ENCODE measurements at places on chromosomes 3 and 15. TPM values are rescaled to one million over a fixed set of nuclear protein-coding genes. Genes with fewer than 3 reads are reported as not detected.

The CCR2 gene
- 2.5 TPM for total RNA-seq

The TXNRD3 gene
- not detected for total RNA-seq

The GCSAM gene
- total RNA-seq, result 100 TPM

The LINGO1 gene
- not detected for total RNA-seq

The TIMP4 gene
- not detected for total RNA-seq

- no peak for DNase-seq
- no peak overlapping the region for H3K27ac ChIP-seq
- no peaks in the 10 kb centered on the region for H3K27me3 ChIP-seq
- H3K36me3 ChIP-seq, result no peaks in the 10 kb centered on the region
- H3K4me1 ChIP-seq, result peaks cover 21% of the 10 kb centered on the region
- no peak overlapping the region for H3K4me3 ChIP-seq
Observed at GRCh38 chr3:47221798-47222197, 57.9 kb upstream of the SETD2 start.

GRCh38 chr3:133439563-133439962, 39.7 kb downstream of the BFSP2 start:
- H3K4me3 ChIP-seq, result no peak overlapping the region
- peaks cover 25% of the 10 kb centered on the region for H3K4me1 ChIP-seq
- H3K27me3 ChIP-seq, result no peaks in the 10 kb centered on the region
- H3K27ac ChIP-seq, result no peak overlapping the region

DNA sequence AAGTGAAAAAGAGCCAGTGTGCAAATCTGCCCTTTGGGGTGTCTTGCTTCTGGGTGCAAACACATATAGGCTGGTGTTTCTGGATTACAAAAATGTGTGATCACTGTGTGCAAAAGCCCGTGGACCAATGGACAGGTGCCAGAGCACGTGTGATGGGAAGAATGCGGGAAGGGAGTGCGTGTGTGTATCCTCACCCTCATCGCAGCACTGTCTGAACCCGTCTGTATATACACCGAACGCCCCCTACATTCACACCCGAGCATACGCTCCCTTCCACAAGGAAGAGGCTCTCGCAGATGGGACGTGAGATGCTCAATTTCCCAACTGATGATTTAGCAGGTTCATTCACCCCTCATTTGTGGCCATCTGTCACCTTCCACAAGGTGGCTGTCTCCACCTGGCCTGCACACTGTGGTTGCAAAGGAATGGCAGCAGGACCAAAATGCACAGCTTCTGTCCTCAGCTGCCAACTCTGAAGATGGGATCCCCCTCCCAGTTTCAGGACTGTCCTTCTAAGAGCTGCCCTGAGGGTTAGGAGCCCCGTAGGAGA, 19.4 kb upstream of the SLC6A1 start:
- no peak overlapping the region for H3K27ac ChIP-seq
- DNase-seq, result no peak
- no peaks in the 10 kb centered on the region for H3K4me1 ChIP-seq
- H3K27me3 ChIP-seq, result no peaks in the 10 kb centered on the region
- no peak overlapping the region for H3K4me3 ChIP-seq

- no peak overlapping the region for H3K27ac ChIP-seq
- H3K36me3 ChIP-seq, result no peaks in the 10 kb centered on the region
- H3K4me3 ChIP-seq, result no peak overlapping the region
- no peaks in the 10 kb centered on the region for H3K4me1 ChIP-seq
Observed at GRCh38 chr3:148379763-148380382, 317.8 kb upstream of the AGTR1 start.

DNA sequence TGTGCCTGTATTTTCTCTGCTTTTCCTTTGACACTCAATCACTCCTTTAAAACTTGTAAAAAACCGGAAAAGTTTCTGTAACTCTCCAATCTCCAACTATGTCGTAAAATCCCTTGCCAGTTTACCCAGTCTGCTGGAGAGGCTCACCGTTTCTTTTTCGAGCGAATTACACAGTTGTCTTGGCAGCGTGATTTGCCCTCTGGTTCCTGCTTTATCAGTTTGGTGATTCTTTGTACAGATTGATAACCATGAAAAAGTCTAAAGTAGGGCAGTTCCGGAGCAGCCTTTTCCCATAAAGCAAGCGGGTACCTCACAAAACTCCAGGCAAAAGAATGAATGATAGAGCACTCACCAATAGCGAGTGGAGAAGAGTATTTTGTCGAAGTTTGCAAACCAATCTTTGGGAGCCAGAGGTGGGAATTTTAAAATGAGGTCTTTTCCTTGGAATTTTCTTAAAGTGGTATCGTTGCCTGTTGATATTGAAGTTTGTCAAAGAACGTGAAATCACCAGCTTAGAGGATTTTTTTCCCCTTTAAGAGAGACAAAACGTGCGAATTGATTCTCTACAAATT, at the start of gene TTC23:
TSS of gene TTC23 (minus strand) at position 312 of the 572 bp plus-strand sequence. CDS start 20,869 bp downstream, outside the sequence.
- H3K27me3 ChIP-seq, result no peaks in the 10 kb centered on the region
- H3K4me1 ChIP-seq, result peaks cover 11% of the 10 kb centered on the region
- no peaks in the 10 kb centered on the region for H3K36me3 ChIP-seq
- H3K4me3 ChIP-seq, result peak within 1 kb of the TSS; percentile 76
- peak within 1 kb of the TSS; percentile 84 for H3K27ac ChIP-seq

- H3K36me3 ChIP-seq, result peaks cover 22% of the 10 kb centered on the region
- DNase-seq, result peak; percentile 75
- H3K4me1 ChIP-seq, result peaks cover 39% of the 10 kb centered on the region
- H3K27me3 ChIP-seq, result no peaks in the 10 kb centered on the region
Observed at GRCh38 chr3:16430717-16431630, 82.5 kb downstream of the RFTN1 start.

DNA sequence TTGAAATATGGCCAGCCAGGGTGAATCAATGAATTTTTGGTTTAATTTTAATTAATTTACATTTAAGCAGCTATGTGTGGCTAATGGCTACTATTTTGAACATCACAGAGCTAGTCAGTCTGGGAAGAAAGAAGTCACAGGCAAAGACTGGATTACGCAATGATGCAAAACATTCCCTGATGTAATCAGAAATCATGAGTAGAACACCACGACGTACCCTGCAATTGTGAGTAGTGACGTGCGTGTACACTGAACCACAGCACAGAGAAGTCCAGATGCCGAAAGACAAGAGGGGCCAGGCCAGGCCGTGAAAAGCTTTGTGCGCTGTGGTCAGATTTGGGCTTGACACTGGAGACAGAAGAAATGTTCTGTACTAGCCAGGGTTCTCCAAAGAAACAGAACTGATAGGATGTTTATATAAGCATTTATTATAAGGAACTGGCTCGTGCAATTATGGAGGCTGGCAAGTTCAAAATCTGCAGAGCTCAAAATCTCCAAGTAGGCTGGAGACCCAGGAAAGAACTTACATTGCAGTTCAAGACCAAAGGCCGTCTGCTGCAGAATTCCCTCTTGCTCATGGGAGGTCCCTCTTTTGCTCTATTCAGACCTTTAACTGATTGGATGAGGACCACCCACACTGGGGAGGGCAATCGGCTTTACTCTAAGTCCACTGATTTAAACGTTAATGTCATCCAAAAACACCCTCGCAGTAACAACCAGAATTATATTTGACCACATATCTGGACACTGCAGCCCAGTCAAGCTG, 44.6 kb downstream of the SH3BP5 start:
- DNase-seq, result no peak
- H3K4me1 ChIP-seq, result peaks cover 50% of the 10 kb centered on the region
- H3K27ac ChIP-seq, result no peak overlapping the region
- peaks cover 12% of the 10 kb centered on the region for H3K36me3 ChIP-seq

- H3K27me3 ChIP-seq, result no peaks in the 10 kb centered on the region
- no peak for DNase-seq
- H3K36me3 ChIP-seq, result no peaks in the 10 kb centered on the region
- H3K27ac ChIP-seq, result no peak overlapping the region
Observed at GRCh38 chr3:106349191-106349881, 480.5 kb upstream of the CBLB start.

DNA sequence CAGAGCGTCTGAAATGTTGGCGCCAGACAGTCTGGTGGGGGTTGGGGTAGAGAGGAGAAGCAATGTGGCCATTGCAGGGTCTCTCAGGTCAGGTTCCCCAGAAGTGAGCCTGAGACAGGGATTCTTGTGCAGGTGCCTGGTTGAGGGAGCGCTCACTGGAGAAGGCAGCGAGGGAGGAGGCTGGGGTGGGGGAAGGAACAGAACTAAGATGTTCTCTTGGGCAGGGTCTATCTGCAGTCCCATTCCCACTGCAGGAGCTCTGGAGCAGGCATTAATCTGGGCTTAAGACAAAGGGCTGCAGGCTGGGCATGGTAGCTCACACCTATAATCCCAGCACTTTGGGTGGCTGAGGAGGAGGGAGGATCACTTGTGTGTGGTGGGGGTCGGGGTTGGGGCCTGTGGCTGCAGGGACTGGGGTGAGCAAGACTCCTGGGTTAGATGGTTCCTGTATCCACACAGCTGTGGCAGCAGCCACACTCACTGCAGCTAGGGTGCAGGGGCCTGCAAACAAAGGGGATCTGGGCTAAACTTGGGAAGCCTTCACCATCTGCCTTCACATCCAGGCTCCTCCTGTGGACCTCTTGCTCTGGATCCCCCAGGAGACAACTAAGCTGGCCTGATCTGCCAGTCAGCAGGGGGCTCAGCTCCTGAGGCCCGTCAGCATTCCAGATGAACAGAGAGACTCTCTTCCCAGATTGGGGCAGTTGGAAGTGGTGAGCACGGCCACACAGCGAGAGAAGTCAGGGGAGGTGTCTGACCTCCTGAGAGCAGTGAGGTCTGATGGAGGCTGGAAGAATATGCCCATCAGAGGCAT, 172.5 kb downstream of the ABHD5 start:
- H3K4me1 ChIP-seq, result no peaks in the 10 kb centered on the region
- no peak overlapping the region for H3K27ac ChIP-seq
- no peak overlapping the region for H3K4me3 ChIP-seq
- peaks cover 6% of the 10 kb centered on the region for H3K27me3 ChIP-seq
- DNase-seq, result no peak

DNA sequence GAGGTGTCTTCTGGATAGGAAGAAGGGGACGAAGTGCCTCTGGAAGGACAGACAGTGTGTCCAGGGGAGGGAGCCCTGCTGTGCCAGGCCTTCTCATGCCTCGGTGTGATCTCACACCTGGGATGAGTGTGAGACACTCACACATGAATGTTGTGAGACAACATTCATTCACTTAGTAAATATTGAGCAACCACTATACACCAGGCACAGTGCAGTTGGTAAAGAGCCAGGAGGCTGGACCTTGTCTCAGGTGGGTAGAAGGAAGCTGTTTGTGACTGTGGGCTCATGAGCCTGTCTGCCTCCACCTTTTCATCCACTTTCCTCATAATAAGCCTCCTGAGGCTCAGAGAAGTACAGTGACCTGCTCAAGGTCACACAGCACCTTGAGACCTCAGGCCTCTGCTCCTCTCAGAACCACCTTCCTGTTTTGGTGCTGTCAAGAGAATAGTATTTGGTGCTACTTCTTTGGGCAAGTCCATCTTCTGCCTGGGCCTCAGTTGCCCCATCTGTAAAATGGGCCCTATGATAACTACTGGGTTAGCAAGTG, 20.9 kb downstream of the SLC6A6 start:
- peaks cover 52% of the 10 kb centered on the region for H3K4me1 ChIP-seq
- H3K27ac ChIP-seq, result peak overlapping the region; percentile 62
- H3K27me3 ChIP-seq, result no peaks in the 10 kb centered on the region
- H3K4me3 ChIP-seq, result no peak overlapping the region

- no peaks in the 10 kb centered on the region for H3K27me3 ChIP-seq
- H3K27ac ChIP-seq, result no peak overlapping the region
- no peak overlapping the region for H3K4me3 ChIP-seq
- peak; percentile 17 for DNase-seq
- no peaks in the 10 kb centered on the region for H3K36me3 ChIP-seq
Observed at GRCh38 chr15:58298879-58299850, 132.6 kb upstream of the LIPC start.

DNA sequence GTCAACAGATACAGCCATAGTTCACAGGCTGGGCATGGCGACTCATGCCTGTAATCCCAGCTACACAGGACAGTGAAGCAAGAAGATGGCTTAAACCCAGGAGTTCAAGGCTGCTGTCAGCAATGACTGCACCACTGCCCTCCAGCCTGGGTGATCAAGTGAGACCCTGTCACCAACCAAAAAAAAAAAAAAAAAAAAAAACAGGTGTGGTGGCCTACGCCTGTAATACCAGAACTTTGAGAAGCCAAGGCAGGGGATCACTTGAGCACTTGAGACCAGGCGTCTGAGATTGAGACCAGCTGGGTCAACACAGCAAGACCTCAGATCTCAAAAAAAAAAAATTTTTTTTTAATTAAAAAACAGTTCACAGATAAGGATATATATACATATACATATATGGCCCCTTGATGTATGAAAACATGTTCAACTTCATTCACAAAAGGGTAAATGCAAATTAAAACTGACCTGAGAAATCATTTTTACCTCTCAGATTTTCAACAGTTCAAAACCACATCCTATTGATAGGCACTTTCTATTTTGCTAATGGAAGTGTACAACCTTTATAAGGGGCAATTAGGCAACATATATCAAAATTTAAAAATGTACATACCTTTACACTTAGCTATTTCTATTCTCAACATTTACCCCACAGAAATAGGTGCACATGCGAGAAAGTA, 51.1 kb downstream of the OSBPL10 start:
- H3K27me3 ChIP-seq, result no peaks in the 10 kb centered on the region
- H3K36me3 ChIP-seq, result no peaks in the 10 kb centered on the region
- DNase-seq, result no peak
- no peaks in the 10 kb centered on the region for H3K4me1 ChIP-seq
- no peak overlapping the region for H3K27ac ChIP-seq
- no peak overlapping the region for H3K4me3 ChIP-seq

GRCh38 chr3:190855151-190855550, 7.3 kb downstream of the GMNC start:
- no peak overlapping the region for H3K27ac ChIP-seq
- DNase-seq, result no peak
- H3K36me3 ChIP-seq, result no peaks in the 10 kb centered on the region
- H3K4me1 ChIP-seq, result no peaks in the 10 kb centered on the region

DNA sequence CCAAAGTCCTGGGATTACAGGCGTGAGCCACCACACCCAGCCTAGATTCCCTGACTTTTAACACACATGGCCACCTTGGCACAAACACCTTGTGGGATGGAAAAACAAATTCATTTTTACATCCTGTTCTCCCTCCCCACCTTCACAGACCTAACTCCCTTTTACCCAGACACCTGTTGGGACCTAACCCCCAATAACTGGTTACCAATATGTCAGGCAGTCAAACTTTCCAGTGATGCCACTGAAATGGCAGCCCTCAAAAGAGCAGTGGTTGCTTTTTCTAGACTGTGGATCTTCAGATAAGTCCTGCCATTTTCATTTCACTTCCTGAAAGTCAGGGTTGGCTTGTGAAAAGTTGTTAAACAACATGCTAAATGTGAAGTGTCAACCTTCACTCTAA, 34.9 kb downstream of the SIN3A start:
- H3K27me3 ChIP-seq, result no peaks in the 10 kb centered on the region
- H3K27ac ChIP-seq, result peak overlapping the region; percentile 33
- no peaks in the 10 kb centered on the region for H3K4me1 ChIP-seq

- H3K27me3 ChIP-seq, result no peaks in the 10 kb centered on the region
- no peak overlapping the region for H3K27ac ChIP-seq
- no peak for DNase-seq
- H3K36me3 ChIP-seq, result no peaks in the 10 kb centered on the region
- H3K4me1 ChIP-seq, result peaks cover 4% of the 10 kb centered on the region
- no peak overlapping the region for H3K4me3 ChIP-seq
Observed at GRCh38 chr3:149274220-149274619, 52.6 kb upstream of the CP start.

GRCh38 chr3:161349529-161350312, 21.6 kb downstream of the SPTSSB start:
- no peaks in the 10 kb centered on the region for H3K4me1 ChIP-seq
- no peak overlapping the region for H3K4me3 ChIP-seq
- no peaks in the 10 kb centered on the region for H3K36me3 ChIP-seq
- H3K27ac ChIP-seq, result no peak overlapping the region

GRCh38 chr3:15637131-15637951, 35.8 kb downstream of the BTD start:
- H3K36me3 ChIP-seq, result no peaks in the 10 kb centered on the region
- no peak overlapping the region for H3K4me3 ChIP-seq
- peak overlapping the region; percentile 58 for H3K27ac ChIP-seq
- H3K27me3 ChIP-seq, result no peaks in the 10 kb centered on the region
- peaks cover 32% of the 10 kb centered on the region for H3K4me1 ChIP-seq
